ENCODE measurements at places on chromosomes 3 and 15. TPM values are rescaled to one million over a fixed set of nuclear protein-coding genes. Genes with fewer than 3 reads are reported as not detected.

- H3K36me3 ChIP-seq, result no peaks in the 10 kb centered on the region
- H3K27ac ChIP-seq, result no peak overlapping the region
- H3K4me3 ChIP-seq, result no peak overlapping the region
- peaks cover 20% of the 10 kb centered on the region for H3K4me1 ChIP-seq
- peaks cover 3% of the 10 kb centered on the region for H3K27me3 ChIP-seq
These were observed 2.3 kb upstream of the TYRO3 start for GRCh38 chr15:41556677-41557076.

DNA sequence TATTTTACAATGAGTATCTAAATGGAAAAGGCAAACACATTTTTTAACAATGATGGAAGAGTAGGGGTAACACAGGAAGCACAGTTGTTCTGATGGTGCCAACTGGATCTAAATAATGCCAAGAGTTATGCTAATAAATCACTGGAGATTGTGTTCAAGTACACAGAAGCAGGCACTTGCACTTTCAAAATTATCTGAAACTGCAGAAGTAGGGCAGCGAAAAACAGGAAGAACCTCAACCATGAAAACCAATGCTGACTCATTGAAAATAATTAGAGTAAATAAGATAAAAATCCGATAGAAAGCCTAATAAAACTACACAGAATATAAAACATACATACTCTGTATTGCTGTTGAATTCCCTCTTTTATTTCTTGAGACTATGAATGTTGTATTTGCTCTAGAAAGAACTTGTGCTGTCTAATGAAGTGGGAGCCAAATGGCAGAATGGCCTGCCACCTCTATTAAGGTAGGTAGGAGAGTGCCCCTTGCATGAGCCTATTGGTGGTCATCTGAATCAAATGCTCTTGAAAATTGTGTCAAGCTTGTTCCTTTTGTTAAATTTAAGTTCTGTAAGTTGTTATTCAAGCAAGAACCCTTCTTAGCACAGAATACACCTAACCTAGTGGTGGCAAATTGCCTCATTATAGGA lies 93.7 kb downstream of the ABI3BP start:
- H3K27me3 ChIP-seq, result no peaks in the 10 kb centered on the region
- DNase-seq, result no peak
- no peak overlapping the region for H3K4me3 ChIP-seq
- H3K36me3 ChIP-seq, result no peaks in the 10 kb centered on the region

- peak; percentile 44 for DNase-seq
- no peak overlapping the region for H3K27ac ChIP-seq
- H3K4me3 ChIP-seq, result no peak overlapping the region
- no peaks in the 10 kb centered on the region for H3K36me3 ChIP-seq
These were observed 27.1 kb downstream of the RPSA start for GRCh38 chr3:39433642-39434041.

Gene TIGIT
- not detected for total RNA-seq

Gene TMCO5A
- total RNA-seq, result not detected

- DNase-seq, result no peak
- peaks cover 18% of the 10 kb centered on the region for H3K27me3 ChIP-seq
- H3K27ac ChIP-seq, result no peak overlapping the region
- H3K4me3 ChIP-seq, result no peak overlapping the region
- no peaks in the 10 kb centered on the region for H3K4me1 ChIP-seq
These were observed 1.1 kb upstream of the GP9 start for GRCh38 chr3:129059311-129059958.

Gene ECE2
- not detected for total RNA-seq

Gene ASTE1
- total RNA-seq, result 4.8 TPM

GRCh38 chr3:2713923-2714322 lies 396.3 kb downstream of the IL5RA start:
- DNase-seq, result no peak
- H3K27ac ChIP-seq, result no peak overlapping the region
- no peaks in the 10 kb centered on the region for H3K27me3 ChIP-seq
- no peaks in the 10 kb centered on the region for H3K36me3 ChIP-seq

Gene SLCO3A1
- total RNA-seq, result 9.4 TPM

Gene STARD9
- total RNA-seq, result 6.4 TPM

Gene GOLGA8Q
- total RNA-seq, result 0.84 TPM

GRCh38 chr15:101615986-101616848 lies 36.0 kb downstream of the TM2D3 start:
- DNase-seq, result peak; percentile 63
- H3K4me1 ChIP-seq, result peaks cover 12% of the 10 kb centered on the region
- peaks cover 2% of the 10 kb centered on the region for H3K27me3 ChIP-seq

Data from astrocyte (in vitro differentiated cells and primary cell).